Stimulated activated CD8-positive, alpha-beta memory T cell treated with anti-CD3 and anti-CD28 coated beads, Interleukin-12 subunit alpha, Interleukin-12 subunit beta, amount 100 ng/mL, for 4 hours (primary cell): ENCODE measurements at places on chromosomes 2 and 18.

GRCh38 chr2:151619337-151619989 is 114.8 kb downstream of the NEB start:
- DNase-seq: no peak

- no peak for DNase-seq
Measured at GRCh38 chr2:240432820-240433801, 2.4 kb upstream of the GPC1 start.

DNA sequence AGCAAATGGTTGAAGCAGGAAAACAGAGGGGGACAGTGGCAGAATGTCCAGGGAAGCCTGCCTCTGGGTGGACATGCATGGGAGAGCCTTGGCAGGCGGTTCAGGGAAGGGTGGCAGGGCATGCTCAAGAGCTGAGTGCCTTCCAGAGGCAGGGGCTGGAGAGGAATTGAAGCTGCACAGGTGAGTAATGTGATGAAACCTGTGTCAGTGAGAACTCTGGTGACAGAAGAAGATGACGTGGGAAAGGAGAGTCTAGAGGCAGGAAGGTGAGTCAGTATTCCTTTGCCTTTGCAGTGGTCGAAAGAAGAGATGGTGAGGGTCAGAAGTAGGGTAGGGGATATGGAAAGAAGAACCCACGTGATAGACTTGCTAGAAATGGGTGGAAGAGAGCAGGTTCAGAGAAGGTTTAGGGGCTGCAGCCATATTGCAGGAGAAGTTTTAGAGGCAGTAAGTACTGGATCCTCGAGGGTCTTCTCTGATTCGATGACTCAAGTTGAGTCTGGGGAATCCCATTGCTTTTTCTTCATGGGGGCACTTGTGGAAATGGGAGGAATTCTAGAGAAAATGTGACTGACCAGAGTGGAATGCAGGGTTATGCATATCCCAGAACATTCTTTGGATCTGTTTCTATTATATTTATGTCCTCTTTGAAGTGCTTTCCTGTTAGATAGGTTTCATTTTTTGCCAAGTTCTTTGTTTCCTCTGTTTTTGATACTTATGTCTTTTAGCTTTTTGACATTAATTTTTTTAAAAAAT is 37.4 kb downstream of the TMEM87B start:
- no peak for DNase-seq

- no peak for DNase-seq
Measured at GRCh38 chr2:34831096-34831495, 1232.0 kb upstream of the FAM98A start.

GRCh38 chr2:229474125-229474524 is 203.0 kb upstream of the PID1 start:
- DNase-seq: no peak

DNA sequence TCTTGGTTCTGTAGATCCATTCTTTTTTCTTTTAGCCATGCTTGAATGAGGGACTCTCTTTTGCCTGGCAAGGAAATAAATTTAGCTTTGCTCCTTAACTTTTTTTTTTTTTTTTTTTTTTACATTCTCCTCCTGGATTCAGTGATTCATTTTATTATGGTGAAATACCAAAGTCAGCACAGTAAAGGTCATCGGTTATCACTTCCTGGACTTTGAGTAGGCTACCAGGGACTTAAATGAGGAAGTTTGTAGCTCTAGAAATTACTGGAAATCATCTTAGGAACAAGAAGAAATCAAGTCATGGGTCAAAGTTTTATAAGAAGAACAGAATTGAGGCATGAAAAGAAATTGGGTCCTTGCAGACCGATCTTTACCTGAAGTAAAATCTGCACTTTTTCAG is 75.0 kb downstream of the SOCS6 start:
- DNase-seq: no peak

- DNase-seq: no peak
Measured at GRCh38 chr2:136818839-136819238, 53.5 kb downstream of the THSD7B start.

- DNase-seq: no peak
Measured at GRCh38 chr2:42210203-42210602, 41.0 kb downstream of the EML4 start.

- no peak for DNase-seq
Measured at GRCh38 chr2:9373476-9373875, 49.9 kb downstream of the ITGB1BP1 start.

GRCh38 chr2:7627583-7627982 is 710.4 kb downstream of the RNF144A start:
- no peak for DNase-seq

DNA sequence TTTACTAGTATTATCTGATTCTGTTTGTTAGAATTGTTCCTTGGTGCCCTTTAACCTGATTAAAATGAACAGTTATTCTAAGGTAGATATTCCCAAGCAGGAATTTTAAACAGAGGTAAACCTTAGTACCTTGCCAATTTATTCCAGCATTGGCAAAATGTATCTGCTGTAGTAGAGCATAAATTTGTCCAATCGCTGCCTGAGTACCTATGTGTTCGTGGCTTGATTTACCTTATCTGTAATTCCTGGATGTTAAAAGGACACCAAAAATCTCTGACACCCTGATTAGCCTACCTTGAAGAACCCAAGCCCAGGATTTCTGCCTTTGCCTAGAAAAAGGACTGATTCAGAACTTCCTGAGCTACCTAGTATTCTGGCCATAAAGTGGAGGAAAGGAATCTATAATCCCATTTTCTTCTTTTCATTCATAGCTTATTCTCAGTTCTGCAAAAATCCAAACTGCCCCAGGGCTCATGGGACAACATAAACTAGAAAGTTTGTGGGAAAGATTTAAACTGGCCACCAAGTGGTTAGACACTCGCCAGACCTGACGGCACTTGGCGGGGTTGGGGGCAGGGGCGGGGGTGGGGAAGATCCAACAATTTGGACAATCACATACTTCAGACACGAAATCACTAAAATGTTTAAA is 16.2 kb upstream of the ZCCHC2 start:
- DNase-seq: no peak

GRCh38 chr2:58044145-58044544 is 2.5 kb upstream of the VRK2 start:
- DNase-seq: no peak

DNA sequence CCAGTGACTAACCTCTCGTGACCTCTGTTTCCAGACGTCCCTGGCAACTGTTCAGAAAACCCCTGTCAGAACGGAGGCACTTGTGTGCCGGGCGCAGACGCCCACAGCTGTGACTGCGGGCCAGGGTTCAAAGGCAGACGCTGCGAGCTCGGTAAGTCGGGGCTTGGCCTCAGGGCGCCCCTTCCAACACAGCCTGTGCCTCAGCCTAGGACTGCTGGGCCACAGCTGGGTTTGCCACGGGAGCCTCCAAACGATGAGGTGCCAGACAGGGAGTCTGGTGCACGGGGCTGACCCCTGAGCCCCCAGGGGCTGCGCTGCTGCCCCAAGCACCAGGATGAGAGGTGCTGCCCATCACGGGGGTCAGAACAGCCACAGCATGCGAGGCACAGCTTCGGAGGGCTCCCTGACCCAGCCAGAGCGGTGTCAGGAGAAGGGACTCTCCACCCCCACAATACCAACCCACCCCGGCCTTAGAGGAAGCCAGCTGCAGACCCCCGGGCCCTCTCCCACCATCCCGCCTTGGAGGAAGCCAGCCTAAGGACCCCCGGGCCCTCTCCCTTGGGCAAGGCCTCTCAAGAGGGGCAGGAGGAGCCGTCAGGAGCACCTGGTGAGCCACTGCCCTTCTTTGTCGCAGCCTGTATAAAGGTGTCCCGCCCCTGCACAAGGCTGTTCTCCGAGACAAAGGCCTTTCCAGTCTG is 20.3 kb downstream of the MTERF4 start:
- DNase-seq: no peak

DNA sequence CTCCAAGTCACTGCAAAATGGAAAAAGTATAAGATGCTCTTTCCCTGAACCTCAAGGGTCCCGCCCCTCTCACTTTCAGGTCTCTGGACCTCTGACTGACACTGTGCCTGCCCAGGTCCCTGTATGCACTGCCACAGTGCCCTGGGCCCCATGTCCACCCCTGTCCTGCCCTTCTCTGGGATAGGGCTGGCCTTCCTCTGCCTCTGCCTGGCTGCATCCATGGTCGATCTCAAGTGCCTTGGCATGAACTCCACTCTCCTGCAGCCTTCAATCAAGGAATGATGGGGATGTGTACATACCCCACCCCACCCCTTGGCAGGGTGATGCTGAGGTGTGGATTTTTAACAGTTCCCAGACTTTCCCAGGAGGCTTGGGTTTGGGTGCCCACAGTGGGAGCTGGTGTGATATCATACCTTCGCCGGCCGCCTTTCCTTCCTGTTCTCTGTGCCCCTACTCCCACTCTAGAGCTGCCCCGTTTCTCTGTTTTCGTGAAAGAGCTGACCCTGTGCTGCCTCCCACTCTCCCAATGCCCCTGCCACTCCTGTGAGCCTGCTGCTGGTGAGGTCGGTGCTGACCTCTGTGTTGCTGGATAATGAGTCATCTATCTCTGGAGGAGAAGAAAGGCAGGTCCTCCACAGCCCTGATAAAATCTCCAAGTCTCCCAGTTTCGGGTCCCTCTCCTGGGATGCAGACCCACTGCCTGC is 18.9 kb downstream of the PTPN18 start:
- no peak for DNase-seq

DNA sequence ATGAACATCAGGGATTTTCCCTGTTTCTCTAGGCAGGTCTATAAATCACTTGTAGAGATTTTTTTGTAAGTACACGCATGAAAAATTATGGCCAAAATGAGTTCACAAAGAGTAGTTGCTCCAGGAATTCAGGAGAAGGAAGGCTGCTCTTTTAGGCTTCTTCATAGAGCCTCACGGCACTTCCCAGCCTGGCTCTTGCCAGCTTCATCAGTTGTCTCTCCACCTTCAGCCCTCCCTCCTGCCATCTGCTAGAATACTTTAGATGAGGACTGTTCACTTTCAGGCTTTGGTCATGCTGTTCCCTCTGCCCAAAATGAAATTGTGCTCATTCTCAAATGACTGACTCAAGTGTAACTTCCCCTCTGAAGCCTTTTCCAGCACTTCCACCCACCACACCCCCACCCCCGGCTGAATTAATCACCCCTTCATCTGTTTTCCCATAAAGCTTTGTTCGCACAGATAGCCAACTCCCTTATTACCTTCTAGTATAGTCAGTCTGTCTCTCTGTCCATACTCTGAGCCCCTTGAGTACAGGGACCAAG is 1.8 kb upstream of the ABCA12 start:
- no peak for DNase-seq

GRCh38 chr2:67400560-67401485 is 3.7 kb downstream of the ETAA1 start:
- no peak for DNase-seq

GRCh38 chr2:73972846-73973245 is 11.9 kb upstream of the TET3 start:
- no peak for DNase-seq

- DNase-seq: no peak
Measured at GRCh38 chr2:36650031-36650829, 46.3 kb upstream of the VIT start.

DNA sequence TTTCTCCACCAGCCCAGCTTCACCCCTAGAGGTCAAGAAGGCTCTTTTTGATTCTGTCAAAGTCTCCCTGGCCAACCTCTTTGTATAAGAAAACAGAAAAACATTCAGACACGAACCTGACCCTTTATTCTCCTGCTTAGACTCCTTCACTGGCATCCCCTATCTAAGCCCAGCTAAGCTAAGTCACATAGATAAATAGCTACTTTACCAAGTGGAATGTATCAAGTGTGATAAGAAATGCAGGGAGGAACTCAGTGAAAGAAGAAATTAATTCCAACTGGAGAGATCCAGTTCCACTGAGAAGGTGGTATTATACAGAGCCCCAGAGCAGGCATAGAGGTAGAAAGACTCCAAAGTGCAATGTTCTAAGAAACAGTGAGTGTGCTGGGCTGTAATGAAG is 489.5 kb downstream of the TNS1 start:
- no peak for DNase-seq

DNA sequence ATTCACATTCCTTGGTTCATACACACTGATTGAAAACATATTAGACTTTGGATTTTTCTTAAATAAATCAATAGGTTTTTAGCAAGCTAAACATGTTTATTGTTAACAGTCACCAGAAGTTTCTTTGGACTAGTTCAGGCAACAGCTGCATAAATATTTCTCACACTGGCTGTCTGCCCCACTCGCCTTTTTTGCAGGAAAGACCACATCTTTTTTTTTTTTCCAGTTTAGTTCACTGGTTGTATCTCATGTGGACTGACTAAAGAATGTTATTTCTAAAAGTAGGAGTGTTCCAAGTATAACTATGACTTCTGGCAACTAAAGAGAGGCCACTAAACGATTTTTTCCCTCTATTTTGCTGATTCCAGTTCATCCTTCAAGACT is 31.1 kb downstream of the SLC40A1 start:
- DNase-seq: no peak

- no peak for DNase-seq
Measured at GRCh38 chr18:28081516-28081915, 95.4 kb downstream of the CDH2 start.

DNA sequence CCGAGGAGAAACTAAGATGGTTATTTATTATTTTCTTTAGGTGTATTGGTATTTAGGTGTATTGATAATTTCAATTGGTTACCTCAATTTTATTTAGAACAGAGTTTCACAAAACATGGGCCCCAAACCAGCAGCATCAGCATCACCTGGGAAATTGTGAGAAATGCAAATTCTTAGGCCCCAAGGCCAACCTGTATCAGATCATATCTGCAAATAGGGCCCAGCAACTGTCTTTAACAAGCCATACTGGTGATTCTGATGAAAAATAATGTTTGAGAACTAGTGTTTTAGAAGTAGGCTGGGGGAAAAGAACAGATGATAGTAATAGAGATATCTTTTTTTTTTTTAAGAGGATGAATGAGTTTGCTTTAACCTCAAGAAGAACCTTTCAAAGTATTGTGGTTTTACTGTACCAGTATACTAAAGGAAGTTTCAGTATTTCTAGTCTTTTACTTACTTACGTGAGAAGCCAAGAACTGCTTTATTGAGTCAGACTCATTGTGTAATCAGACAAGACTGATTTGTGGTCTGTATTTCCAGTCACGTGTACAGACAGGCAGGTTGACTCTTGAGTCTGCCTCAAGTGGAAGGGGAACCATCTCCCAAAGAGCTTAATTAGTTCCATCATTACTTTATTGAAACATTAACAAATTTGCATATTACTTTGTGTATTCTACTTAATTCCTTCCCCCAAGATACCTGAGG is 60.4 kb upstream of the GAREM1 start:
- no peak for DNase-seq

- DNase-seq: no peak
Measured at GRCh38 chr2:216743781-216744180, 48.4 kb upstream of the IGFBP5 start.

DNA sequence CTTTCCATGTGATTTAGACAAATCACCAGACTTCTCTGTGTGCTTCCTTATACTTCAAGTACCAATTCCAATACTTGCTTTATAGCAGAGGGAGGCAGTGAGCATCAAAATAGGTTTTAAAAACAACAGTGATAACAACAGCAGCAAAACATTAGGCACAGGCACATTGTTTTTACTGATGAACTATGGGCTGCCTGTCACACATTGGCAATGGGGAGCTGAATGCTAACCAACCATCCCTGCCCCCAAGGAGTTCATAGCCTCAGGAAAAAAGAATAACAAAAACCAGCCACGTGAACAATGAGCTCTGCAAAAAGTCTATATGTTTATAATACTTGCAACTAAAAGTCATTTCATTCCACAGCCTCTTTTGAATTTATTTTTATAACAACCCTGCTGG is 287.9 kb upstream of the TRIB2 start:
- no peak for DNase-seq
